ENCODE measurements at places on chromosomes 2 and 18. TPM values are rescaled to one million over a fixed set of nuclear protein-coding genes. Genes with fewer than 3 reads are reported as not detected.

GRCh38 chr2:17171446-17172049 lies 346.7 kb downstream of the RAD51AP2 start:
- DNase-seq: peak; percentile 64

DNA sequence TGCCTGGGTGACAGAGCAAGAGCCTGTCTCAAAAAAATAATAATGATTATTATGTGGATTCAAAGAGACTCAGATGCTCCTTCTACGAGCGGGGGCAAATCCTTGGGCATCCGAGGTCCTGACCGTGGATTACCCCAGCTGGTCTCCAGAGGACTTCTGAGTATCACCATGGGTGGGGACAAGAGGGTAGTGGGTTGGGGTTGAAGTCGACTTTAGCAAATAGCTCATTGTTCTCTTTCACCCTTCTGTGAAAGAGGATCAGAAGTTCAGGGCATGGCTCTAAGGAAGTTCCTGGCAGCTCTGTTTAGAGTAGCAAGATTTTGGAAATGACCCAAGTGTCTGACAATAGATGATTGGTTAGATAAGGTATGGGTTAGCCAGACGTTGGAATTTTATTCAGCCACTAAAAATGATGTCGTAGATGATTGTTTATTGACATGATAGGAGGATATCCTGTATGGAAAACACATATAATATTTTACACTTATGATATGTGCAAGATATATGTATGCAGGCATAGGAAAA lies 59.0 kb upstream of the SPRED2 start:
- no peak for DNase-seq

DNA sequence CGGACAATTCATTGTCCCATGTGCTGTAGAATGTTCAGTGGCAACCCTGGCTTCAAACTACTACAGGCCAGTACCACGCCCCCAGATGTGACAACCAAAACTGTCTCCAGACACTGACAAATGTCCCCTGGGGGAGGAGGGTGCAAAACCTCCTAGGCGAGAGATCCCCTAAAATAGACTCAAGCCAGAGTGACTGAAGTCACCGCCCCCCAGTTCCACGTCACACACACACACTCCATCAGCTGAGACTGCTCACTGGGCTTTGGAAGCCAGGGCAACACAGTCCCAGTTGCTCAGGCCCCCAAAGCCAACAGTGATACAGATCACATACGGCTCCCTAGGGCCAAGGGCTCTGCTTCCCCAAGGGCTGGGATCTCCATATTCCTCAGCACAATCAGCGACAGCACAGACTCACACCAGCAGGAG lies 19.1 kb downstream of the HDAC4 start:
- DNase-seq: no peak

The KLHL30 gene
- 0.08 TPM for total RNA-seq

Measured in H1 (cell line).